ENCODE measurements at places on chromosomes 3 and 15. TPM values are rescaled to one million over a fixed set of nuclear protein-coding genes. Genes with fewer than 3 reads are reported as not detected.

The ARL14 gene
- total RNA-seq = not detected

The GPR156 gene
- 0.32 TPM for total RNA-seq

The SLC28A2 gene
- total RNA-seq = 0.21 TPM

The CCRL2 gene
- 23.5 TPM for total RNA-seq

DNA sequence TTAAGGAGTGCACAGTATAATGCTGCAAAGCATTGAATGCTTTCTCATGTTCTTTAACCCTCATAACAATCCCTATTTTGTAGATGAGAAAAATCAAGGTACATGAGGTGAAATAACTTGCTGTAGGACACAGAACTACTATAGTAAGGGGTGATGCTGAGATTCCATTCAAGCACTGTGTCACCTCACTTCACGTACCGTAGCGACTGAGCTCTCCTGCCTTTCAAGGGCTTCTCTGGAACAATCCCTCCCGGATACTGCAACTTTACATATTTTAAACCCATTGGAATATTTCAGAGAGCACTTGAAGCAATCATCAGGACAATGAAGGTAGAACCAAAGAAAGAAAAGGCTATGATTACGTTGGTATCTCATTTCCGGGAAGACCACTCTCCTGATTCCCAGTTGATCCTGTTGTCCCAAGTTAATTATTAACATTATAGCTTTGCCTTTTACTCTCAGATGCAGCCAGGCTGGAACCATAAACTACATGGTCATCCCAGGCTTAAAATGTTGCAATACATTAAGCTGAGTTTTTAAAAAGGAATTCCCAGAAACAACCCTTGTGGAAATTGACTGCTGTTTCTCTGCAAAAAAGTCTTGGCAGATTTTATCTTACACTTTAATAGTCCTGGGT lies 252.2 kb upstream of the IGF1R start:
- no peak for DNase-seq
- no peak overlapping the region for H3K4me3 ChIP-seq
- H3K36me3 ChIP-seq = no peaks in the 10 kb centered on the region
- H3K4me1 ChIP-seq = no peaks in the 10 kb centered on the region

GRCh38 chr3:11565072-11565471 lies 78.6 kb downstream of the VGLL4 start:
- no peak for DNase-seq
- H3K36me3 ChIP-seq = peaks cover 40% of the 10 kb centered on the region
- H3K4me1 ChIP-seq = peaks cover 34% of the 10 kb centered on the region
- no peak overlapping the region for H3K27ac ChIP-seq
- no peaks in the 10 kb centered on the region for H3K27me3 ChIP-seq
- H3K4me3 ChIP-seq = no peak overlapping the region

GRCh38 chr15:101213147-101213546 lies 38.7 kb downstream of the CHSY1 start:
- DNase-seq = no peak
- H3K4me3 ChIP-seq = no peak overlapping the region
- no peaks in the 10 kb centered on the region for H3K36me3 ChIP-seq

DNA sequence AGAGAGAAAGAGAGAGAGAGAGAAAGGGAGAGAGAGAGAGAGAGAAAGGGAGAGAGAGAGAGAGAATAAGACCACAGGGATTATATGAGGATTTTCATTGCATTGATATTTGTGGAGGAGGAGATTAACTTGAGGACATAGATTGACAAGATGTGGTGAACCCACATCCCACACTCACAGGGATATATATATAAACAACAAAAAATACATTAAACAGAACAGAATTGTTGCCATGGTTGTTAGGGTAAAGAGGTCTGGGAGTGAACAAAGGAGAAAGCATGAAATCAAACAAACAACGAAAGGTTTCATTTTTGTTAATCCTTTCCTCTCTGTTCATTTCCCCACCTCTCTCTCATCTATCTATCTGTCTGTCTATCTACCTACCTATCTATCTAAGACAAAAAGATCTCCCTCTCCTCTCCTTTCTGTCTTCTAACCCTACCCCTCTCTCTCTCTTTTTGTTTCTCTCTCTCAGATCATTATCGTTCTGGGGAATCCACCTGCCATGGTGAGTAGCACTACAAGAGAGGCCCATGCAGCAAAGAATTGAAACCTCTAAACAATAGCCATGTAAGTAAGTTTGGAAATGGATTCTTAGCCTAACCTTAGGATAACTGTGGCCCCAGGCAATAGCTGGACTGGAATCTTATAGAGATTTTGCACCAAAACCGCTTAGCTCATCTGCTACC lies 280.9 kb downstream of the RAP2B start:
- DNase-seq = no peak
- H3K4me1 ChIP-seq = no peaks in the 10 kb centered on the region
- no peak overlapping the region for H3K27ac ChIP-seq
- no peak overlapping the region for H3K4me3 ChIP-seq

DNA sequence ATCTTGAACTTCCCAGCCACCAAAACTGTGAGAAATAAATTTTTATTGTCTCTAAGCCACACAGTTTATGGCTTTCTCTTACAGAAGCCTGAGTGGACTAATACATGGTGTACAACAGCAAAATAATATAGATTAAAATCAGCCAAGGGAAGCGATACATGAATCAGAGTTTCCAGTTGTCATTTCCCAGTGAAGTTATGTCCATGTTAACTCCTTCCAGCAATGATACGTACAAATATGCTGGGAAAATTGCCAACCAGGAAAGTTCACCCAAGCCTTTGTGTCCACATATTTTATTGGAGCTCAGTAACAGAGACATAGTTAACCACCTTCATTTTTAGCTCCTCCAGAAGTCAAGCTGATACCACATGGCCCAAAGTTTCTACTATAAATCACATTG lies 280.9 kb upstream of the KCNMB2 start:
- no peak overlapping the region for H3K27ac ChIP-seq
- H3K27me3 ChIP-seq = no peaks in the 10 kb centered on the region
- DNase-seq = no peak

DNA sequence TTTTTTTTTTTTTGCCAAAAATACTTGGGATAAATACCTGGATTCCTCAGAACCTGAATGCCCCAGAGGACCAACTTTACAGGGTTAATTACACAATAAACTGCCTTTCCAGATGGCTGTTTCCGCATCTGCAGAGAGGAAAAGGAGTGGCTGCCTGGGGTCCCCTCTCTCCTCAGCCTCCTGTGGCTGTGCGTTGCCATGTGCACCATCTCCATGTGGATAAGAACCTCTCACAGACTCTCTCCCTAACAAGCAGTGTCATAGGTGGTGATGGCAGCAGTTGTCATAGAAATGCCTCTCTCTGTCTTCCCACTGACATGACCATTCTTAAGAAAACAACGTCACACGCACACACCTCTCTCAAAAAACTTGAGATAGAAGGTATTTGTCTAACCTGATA lies 179.4 kb downstream of the RPLP1 start:
- peaks cover 5% of the 10 kb centered on the region for H3K4me1 ChIP-seq
- H3K36me3 ChIP-seq = no peaks in the 10 kb centered on the region
- H3K4me3 ChIP-seq = no peak overlapping the region
- no peaks in the 10 kb centered on the region for H3K27me3 ChIP-seq
- DNase-seq = no peak

DNA sequence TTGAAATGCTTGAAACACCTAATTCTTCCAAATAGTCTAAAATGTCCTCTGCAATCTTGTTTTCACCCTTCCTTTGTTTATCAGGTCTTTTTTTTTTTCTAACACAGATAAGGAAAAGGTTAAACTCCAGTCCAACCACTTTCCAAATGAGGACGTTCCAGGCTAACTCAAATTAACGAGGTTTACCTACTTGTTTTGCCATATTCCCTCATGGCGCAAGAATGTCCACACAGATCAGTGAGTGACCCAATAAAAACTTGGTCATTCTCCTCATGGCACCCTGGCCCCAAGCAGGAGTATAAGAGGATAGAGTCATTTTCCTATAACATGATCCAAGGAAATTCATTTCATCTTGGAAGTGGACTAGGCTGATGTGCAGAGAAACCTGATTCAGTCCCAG lies 6.6 kb upstream of the LIPC start:
- no peak overlapping the region for H3K27ac ChIP-seq
- H3K4me3 ChIP-seq = no peak overlapping the region
- no peaks in the 10 kb centered on the region for H3K36me3 ChIP-seq
- DNase-seq = no peak
